Myocyte (in vitro differentiated cells): ENCODE measurements at places on chromosomes 1 and 21. TPM values are rescaled to one million over a fixed set of nuclear protein-coding genes. Genes with fewer than 3 reads are reported as not detected.
A peak's percentile ranks its signal among the peaks of the same experiment; 100 is the strongest.

The GNG4 gene
- not detected in 2 replicates for total RNA-seq

The CHD1L gene
- 15.9 and 16.6 TPM in 2 replicates for total RNA-seq

The FAM151A gene
- not detected in 2 replicates for total RNA-seq

The FAM177B gene
- total RNA-seq, result not detected in 2 replicates

The NECTIN4 gene
- 0.16 TPM in 1 of 2 replicates, not detected in the other for total RNA-seq

The CHIA gene
- total RNA-seq, result not detected in 2 replicates

DNA sequence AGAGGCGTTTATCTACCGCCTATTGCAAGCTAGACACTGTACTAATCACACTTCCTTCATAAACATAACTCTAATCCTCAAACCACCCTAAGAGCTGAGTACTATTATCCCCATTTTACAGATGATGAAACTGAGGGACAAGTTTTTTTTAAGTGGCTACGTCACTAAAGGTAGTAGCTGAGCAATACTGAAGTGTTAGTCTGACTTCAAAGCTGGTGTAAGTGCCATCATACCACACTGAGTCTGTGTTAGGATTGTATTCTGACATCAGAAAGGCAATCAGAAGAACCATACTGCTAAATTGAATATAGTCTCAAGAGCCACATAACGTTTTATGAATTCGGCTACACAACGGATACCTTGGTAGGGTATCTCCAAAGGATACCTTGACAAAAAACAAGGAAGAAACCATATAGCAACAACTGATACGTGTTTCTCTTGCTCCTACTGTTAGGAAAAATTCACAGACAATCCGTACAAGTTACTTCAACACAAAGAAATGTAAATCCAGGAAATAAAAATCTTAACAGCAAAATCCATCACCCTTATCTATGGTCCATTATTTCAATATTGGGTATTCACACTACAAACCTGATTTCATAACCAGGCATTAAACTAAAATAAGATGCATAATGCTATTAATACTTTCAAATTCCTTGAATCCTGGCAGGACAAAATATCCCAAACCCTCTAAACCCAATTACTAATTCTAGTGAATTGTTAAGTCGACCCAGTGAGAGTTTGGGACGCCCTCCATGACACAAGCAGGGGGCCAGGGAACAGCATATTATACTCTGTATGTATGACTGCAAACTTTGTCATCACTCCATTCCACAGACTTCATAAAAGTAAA, 1.6 kb downstream of the TP53BP2 start:
- DNase-seq, result no peak

- no peak for DNase-seq
Observed at GRCh38 chr1:110605901-110606656, at the start of gene KCNA2. Gene KCNA2, minus strand, starts transcription at chr1:110606358. Its CDS starts 1,576 bp downstream, at chr1:110604782.

GRCh38 chr1:6348511-6349191, 44.9 kb downstream of the ACOT7 start:
- peak; percentile 72 for DNase-seq

GRCh38 chr21:24729568-24729967, 877.7 kb downstream of the MRPL39 start:
- DNase-seq, result no peak

- DNase-seq, result no peak
Observed at GRCh38 chr1:180674603-180675530, 43.0 kb downstream of the XPR1 start.

DNA sequence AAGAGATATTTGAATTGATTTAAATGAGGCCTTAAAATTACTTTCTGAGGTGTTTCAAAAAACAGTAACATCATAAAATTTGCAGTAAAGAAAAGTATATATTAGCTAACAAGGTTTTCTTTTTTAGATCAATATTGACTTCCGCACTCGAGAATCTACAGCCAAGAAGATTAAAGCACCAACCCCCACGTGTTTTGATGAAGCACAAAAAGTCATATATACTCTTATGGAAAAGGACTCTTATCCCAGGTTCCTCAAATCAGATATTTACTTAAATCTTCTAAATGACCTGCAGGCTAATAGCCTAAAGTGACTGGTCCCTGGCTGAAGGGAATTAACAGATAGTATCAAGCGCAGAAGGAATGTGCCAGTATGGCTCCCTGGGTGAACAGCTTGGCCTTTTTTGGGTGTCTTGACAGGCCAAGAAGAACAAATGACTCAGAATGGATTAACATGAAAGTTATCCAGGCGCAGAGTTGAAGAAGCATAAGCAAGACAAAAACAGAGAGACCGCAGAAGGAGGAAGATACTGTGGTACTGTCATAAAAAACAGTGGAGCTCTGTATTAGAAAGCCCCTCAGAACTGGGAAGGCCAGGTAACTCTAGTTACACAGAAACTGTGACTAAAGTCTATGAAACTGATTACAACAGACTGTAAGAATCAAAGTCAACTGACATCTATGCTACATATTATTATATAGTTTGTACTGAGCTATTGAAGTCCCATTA, 3.6 kb downstream of the RGS1 start:
- DNase-seq, result peak; percentile 63

DNA sequence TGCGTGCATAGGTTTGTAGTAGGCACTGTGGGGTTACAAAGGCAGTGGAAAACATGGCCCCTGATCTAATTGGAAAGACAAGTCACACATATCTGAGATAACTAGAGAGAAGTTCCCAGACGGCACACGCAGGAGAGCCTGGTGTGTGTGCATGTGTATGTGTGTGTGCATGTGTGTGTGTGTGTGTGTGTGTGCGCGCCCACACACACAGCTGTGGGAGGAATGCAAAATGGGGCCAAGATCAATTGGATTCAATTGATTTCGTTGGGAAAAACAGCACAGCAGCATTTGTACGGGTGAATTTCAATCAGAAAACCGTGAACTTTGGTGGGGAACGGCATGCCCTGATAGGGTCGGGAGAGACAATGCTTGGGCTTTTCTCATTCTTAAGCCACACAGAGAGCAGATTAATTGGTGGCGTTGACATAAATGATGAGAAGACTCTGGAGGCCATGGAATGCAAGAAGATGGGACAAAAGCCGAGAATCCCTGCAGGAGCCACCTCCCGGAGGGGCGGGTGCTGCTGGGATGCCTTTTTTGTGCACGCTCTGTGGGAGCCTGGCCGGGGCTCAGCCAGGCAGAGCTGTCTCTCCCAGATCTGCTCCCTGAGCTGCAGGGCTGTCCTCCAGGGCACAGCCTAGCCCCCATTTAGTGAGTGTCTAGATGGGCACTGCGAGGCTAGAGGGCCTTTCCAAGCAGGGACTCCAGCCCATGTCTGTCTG, 322.0 kb downstream of the CAMTA1 start:
- no peak for DNase-seq

DNA sequence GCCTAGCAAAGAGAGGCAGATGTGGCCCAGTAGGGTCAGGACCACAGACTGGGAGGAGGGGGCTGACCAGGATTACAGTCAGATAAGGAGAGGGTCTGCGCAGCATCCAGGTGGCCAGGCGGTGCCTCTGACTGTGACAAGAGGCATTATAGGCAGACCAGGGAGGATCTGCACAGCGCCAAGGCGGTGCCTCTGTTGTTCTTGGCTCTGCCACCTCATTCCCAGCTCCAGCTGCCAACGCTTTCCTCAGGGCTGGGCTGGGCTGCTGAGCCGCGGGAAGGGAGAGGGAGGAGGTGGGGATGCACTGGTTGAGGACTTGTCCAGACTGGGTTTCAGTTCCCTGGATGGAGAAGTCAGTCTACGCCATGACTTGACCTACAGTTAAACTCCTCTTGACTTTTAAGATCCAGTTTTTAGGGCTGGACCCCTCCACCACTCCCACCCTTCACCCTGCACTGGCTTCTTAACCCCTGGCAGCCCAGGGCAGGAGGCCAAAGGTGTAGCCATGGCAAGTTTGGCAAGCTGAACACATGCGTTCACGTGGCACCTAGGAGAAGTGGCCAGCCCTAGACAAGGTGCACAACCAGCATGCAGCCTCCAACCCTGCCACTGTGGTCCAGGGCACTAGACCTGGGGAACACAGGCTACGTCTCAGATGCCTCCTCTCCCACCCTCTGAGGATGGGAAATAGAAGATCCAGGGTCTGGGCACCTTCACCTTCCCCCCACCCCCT, 4.5 kb upstream of the CRABP2 start:
- DNase-seq, result peak; percentile 85

DNA sequence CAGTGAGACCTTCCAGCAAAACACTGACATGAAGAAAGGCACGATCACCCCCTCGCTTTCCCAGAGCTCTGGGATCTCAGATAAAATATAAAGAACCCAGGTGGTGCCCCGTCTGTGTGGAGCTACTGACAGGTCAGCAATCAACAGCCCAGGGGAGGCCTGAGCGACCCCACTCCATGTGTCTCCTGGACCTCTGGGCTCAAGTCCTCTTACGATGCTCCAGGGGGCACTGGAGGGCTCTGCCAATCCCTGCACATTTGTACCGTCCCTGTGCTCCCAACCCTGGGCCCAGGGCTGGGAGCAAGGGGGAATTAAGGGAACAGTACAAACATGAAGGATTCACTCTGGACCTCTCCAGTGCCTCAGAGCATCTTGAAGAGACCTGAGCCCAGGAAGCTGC, 12.5 kb downstream of the S100A7A start:
- no peak for DNase-seq

- DNase-seq, result peak; percentile 37
Observed at GRCh38 chr1:10980841-10981727, 31.4 kb upstream of the TARDBP start.
